Left lung (tissue), 14 donors: ENCODE measurements at places on chromosomes 1 and 21. TPM values are rescaled to one million over a fixed set of nuclear protein-coding genes. Genes with fewer than 3 reads are reported as not detected.
A peak's percentile ranks its signal among the peaks of the same experiment; 100 is the strongest.

Gene GSTM1
- 1.7 TPM for polyA plus RNA-seq

Gene TMEM269
- 1.3 TPM for polyA plus RNA-seq

Gene KRTAP21-2
- polyA plus RNA-seq = not detected

Gene PROX1
- polyA plus RNA-seq = 7.5 TPM

Gene GREM2
- 2.6 TPM for polyA plus RNA-seq

DNA sequence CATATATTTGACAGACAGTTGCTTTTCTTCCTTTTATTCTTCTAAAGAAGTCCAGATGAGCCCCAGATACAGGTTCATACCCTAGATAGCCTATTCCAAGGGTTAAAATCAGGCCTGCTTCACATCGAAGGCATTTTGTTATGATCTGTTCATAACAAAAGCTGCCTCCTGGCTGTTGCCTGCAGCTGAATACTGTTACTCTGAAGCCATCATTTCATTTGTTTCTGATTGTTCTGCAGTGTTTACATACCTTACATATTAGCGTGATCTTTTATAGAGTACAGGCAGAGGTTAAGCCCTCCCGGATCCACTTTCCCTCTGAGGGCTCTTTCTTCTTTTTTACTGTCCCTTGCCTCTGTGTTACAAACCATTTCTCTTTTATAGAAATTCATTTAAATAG lies 219.0 kb upstream of the HOOK1 start:
- peak; percentile 21 for DNase-seq

- DNase-seq = no peak
These were observed 11.0 kb downstream of the ORC1 start for GRCh38 chr1:52393174-52393573.

DNA sequence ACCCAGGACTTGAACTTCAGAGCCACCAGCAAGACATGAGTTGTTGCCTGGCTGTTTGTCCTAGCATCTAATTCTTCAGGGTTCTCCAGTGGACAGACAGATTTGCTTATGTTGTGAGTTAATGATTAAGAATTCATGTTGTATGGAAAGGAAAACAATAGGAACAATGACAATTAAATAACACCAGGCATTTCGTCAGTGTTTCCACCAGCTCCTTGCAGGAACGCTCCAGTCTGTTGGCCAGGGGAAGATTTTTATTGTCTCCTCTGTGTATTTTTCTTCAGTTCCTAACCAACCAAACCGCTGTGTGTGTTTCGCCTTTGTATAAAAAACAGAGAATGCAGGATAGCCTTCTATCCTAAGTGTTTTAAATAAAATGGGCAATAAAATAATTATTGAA lies 64.4 kb upstream of the PTGFR start:
- no peak for DNase-seq

- no peak for DNase-seq
These were observed 15.0 kb upstream of the PSMB2 start for GRCh38 chr1:35656148-35656862.

DNA sequence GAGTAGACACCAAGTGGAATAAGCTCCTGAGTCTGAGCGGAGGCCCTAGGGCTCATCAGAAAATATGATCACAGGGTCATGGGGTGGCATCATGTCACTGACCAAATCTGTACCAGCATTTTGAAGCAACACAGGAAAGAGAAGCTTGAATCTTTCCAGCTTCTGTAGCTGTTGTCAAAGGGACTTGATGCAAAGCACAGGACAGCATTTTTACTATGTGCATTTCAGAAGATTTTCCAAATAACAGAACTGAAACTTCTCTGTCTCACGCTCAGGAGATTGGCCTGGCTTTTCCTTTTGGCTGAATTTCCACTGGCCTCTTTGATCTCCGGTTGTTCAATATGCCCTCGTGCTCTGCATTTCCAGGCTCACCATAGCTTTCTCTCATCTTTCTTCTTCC lies 127.2 kb upstream of the ATP1B1 start:
- DNase-seq = no peak

GRCh38 chr1:186082235-186082937 lies 292.7 kb downstream of the TPR start:
- DNase-seq = no peak

DNA sequence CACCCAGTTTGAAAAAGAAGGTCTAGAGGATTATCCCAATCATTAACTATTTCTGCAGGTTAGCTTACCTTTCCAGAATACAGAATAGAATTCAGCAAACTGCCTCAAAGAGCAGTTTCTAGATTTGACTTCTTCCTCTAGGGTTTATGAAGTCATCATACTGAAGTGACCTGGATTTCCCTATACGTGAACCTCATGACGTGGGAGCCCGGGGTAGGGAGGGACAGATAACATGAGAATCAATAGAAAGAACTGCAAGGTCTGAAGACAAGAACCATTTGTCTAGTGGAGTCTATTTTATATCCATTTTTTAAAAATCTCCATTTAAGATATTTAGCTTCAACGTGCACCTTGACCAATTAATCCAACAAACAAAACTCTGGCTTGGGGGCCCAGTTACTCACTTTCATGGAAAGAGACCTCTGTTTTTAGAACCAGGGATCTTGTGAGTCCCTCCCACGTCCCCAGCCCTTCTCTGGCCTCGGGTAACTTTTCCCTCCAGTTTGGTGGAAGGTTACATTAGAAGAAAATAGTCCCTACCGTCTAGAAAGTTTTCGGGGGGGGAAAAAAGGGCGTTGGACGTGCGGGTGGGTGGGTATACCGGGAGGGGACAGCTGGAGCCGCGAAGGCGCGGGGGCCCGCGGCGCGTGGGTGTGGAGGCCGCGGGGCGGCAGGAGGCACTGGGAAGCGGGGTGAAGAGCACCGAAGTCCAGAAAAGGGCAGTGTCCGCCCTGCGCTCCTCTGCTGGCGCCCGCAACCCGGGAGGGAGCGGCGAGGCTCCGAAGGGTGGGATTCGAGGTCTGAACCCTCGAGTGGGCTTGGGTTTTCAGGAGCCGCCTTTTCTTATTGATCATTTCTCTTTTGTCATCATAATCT lies 13.8 kb upstream of the POGZ start:
- DNase-seq = peak; percentile 71

DNA sequence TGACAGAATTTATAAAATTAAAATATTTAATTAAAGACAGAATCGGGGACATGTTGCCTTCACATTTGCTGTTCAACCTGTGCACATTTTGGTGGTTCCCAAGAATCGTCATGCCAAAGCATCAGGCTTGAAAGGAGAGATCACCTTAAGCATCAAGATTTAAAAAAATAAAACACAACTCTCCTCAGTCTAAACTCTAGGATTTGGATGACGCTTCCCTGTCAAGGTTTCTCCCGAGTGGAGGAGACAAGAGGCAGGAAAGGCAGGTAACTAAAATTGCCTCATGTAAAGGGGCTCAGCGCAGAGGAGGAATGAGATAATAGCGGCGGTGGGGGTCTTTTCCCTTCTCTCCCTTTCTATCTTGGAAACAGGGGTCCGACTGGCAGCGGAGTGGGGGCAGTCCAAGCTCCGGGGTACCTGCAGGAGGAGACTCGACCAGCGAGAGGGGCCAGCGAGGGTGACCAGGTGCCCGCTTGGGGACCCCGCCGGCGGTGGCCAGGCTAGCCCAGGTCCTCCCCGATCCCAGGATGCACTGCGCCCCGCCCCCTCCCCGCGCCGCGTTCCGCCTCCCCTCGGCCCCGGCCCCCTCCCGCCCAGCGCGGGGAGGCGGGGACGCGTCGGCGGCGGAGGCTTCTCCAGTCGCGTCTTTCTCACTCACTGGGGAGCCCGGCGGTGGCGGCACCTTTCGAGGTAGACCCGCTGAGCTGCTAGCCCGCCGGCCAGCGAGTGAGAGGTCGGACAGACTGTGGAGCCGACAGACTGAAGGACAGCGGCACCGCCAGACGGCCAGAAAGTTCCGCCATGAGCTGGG lies at the start of gene FNBP1L:
Gene FNBP1L, plus strand, starts transcription at position 638 of the 811 bp plus-strand sequence. Its CDS starts 164 bp downstream, at position 802.
- DNase-seq = peak; percentile 90

DNA sequence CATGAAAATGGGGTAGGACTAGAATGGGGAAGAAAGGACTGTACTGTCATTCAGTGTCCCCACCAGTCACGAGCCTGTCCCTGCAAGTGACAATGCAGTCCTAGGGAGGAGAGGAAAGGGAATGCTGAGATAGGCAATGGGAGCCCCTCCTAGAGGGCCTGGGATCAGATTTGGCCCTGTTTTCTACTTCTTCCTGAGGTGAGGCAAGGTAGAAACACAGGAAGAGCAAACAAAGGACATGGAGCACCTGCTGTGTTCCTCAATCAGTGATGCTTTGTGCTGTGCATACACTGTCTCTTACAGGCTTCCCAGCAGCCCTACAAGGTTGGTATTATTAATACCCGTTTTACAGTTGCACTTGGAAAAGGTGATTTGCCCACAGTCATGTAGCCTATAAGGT lies 6.1 kb downstream of the FABP3 start:
- no peak for DNase-seq

DNA sequence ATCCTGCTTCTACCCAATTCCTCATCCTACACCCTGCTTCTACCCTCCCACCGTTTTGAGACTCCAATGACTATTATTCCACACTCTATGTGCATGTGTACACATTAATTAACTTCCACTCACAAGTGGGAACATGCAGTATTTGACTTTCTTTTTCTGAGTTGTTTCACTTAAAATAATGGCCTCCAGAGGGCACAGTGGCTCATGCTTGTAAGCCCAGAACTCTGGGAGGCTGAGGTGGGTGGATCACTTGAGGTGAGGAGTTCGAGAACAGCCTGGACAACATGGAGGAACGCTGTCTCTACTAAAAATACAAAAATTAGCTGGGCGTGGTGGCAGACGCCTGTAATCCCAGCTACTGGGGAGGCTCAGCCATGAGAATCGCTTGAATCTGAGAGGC lies 464.8 kb downstream of the PTBP2 start:
- DNase-seq = no peak

DNA sequence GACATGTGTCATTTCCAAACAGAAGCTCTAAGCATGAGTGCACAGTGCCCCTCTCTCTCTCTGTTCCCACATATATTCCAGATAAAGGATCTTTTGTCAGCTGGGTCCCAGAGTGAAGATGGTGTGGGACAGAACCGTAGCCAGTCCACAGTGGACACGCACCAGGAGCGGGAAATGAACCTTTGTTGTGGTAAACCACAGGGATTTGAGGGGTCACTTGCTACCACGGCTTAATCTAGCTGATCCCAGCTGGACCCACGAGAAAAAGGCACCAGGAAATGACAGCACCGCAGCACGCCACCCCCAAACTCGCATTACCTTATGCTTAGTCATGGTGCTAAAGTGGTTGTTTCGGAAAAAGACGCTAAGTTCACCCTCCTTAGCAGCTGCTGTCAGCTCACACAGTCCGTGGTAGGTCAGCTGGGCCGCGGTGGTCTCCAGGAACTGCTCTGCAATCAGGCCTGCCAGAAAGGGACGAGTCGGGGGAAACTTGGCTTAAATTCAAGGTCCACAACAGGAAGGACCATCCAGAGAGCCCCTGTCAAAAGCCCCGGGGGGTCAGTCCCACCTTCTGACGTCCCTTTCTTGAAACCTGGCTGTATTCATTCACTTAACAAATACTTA lies 7.5 kb downstream of the MINDY1 start:
- no peak for DNase-seq

DNA sequence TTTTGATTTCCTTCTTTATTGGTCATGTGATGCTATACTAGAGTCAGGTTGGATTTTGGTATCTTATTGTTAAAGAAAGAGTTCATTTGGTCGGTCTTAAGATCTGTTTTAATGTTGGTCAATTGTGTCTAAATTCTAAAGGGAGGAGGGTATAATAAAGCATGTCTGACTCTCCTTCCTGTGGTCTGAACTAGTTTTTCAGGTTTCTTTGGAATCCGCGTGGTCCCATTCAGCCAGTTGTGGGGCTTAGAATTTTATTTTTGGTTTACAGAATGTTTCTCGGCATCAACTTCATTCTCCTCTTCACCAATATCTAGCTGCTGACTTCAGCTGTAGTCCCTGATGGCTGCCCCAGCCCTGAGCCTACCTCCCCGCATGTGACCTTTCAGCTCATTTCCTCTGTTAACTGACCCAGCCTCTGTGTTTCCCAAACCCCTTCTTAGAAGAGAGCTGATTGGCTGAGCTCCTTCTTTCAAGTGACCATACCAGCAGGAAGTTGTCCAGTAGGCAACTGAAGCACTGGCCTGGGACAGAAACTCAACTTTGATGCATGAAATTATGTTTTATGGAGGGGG lies 8.7 kb upstream of the MYOC start:
- DNase-seq = no peak

DNA sequence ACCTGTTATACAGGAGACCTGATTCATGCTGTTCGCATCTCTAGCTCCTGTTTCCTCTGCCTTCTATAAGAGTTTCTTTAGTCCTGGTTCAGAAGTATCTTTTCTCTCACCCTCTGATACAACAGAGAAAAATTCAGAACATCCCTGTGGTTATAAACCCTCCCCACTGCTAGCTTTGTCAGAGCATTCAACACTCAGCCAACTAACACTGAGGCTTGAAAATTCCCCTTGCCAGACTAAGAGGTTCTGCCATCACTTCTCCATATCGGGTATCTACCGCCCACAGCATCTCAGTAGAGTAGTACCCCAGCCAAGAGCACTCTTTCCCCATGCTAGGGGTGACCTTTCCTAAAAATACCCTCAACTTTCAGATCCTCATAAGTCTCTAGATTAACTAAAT lies 19.6 kb upstream of the PIK3R3 start:
- DNase-seq = no peak
